GM12891 (cell line): ENCODE measurements at places on chromosomes 3 and 15.

- peak; percentile 5 for DNase-seq
These were observed 1588.2 kb downstream of the SI start for GRCh38 chr3:163490119-163490518.

GRCh38 chr3:16013568-16013967 is 160.9 kb upstream of the GALNT15 start:
- DNase-seq, result no peak

GRCh38 chr3:108097322-108098002 is 6.6 kb upstream of the CD47 start:
- DNase-seq, result no peak

GRCh38 chr15:33985287-33985686 is 17.0 kb downstream of the CHRM5 start:
- DNase-seq, result no peak

DNA sequence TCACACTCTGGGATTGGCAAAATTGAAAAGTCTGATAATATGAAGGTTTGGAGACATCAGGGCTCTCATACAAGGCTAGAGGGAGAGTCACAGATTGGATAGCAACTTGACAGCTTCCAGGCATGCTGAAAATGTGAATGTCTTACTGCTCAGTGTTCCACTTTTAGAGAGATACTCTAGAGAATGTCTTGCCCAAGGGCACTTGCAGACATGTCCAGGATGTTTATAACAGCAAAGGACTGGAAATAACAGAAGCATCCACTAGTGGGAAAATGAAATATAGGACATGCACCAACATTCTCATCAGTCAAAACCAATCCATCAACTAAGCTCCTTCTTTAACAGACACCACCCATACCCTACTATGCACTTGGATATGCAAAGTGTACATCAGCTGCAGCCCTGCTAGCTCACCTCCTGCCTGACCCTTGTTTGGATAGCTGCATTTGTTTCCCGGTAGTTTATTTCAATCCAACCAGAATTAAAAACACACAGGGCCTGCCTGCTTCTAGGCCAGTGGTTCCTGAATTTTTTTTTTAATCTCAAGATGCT is 101.6 kb upstream of the ARHGEF3 start:
- no peak for DNase-seq

- DNase-seq, result no peak
These were observed 21.6 kb upstream of the TAFA4 start for GRCh38 chr3:68953816-68954444.

- DNase-seq, result no peak
These were observed 32.5 kb upstream of the ICE2 start for GRCh38 chr15:60511351-60512031.

DNA sequence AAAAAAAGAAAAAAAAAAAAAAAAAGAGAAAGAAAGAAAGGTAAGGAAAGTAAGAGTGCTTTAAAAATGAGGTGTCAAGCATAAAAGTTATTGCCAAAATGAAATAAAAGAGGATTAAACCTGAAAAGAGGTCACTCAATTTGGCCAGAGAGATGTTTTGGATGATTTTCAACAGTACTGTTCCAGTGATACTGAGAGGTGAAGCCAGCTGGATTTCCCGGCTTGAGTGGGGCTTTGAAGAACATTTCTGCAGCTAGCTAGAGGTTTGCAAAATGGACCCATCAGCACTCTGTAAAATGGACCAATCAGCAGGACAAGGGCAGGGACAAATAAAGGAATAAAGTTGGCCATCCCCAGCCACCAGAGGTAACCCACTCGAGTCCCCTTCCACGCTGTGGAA is 128.5 kb downstream of the LSAMP start:
- DNase-seq, result no peak

GRCh38 chr3:5006755-5007202 is 27.5 kb downstream of the BHLHE40 start:
- peak; percentile 43 for DNase-seq

DNA sequence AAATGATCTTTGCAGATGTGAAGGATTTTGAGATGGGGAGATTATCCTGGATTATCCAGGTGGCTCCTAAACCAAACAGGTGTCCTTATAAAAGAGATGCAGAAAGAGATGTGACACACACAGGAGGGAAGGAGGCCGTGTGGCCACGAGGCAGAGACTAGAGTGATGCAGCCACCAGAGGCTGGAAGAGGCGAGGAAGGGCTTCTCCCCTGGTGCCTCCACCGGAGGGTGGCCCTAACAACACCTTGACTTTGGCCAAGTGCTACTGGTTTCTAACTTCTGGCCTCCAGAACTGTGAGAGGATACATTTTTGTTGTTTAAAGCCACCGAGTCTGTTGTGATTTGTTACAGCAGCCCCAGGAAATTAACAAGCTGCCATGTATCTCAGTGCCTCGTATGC is 127.1 kb downstream of the ASB7 start:
- DNase-seq, result no peak

- DNase-seq, result no peak
These were observed 121.9 kb upstream of the PHLDB2 start for GRCh38 chr3:111737047-111737705.
